ENCODE measurements at places on chromosomes 2 and 18.

DNA sequence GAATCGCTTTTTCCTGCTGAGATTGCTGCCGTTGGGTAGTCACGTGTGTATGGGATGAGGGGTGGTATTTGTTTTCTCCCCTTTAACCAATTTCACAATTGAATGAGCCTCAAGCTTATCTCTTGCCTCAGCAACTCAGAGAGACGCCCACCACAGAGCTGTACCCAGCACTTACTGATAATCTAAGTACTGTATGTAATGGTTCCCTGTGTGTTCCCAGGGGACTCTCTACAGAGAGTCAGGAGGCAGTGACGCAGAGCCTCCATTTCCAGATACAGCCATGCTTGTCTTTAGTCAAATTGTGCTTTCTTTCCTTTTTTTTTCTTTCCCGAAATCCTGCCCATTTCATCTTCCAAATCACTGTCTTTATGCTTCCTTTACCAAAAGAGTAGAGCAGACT, 1102.1 kb upstream of the KLHL29 start:
- no peak for DNase-seq

GRCh38 chr18:6174983-6175745, 239.5 kb downstream of the L3MBTL4 start:
- no peak for DNase-seq

DNA sequence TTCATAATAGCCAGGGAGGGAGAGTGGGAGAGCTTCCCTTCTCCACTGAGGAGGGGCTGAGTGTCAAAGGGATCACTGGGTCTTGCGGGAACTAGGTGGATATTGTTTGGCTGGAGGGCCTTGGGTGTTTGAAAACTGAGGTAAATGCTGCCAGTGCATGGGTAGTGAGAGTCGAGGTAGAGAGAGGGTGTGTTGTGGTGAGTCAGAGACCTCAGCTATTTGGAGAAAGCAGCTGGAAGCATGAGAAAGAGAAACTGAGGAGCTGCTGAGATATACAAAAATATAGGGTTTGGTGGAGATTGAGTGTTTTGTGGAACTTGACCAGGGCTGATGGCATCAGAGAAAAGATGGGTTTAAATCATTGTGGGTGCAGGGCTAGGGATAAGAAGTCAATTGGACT, 127.0 kb upstream of the CCDC195 start:
- DNase-seq = no peak

DNA sequence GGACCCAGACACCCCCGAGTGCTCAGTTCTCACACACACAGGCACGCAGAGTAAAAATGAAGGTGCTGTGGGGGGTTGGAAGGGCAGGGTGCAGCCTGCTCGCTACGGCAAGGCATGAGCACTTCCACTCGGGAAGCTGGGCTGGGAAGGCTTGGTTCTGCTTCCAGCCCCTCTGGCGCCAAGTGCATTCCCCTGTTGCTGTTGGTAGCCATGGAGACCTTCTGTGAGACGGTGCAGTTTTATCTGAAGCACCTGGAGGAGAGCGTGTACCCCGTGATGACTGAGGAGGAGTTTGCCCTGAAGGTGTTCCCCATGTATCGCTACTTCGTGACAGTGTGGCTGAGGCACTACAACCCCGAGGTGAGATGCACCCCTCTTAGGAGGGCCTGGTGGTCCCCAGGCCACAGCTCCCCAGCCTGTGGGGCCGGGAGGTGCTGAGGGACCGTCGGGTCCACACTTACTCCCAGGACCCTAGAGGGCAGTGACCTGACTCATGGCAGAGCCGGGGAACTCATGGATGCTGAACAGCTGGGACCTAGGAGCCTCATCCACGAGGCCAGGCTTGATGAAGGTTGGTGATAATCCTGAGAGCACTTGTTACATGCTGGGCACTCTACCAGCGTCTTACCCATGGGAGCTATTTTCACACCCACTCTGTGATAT, 15.5 kb downstream of the MROH2A start:
- DNase-seq = no peak

GRCh38 chr2:2542316-2542715, 211.2 kb upstream of the MYT1L start:
- DNase-seq = no peak

DNA sequence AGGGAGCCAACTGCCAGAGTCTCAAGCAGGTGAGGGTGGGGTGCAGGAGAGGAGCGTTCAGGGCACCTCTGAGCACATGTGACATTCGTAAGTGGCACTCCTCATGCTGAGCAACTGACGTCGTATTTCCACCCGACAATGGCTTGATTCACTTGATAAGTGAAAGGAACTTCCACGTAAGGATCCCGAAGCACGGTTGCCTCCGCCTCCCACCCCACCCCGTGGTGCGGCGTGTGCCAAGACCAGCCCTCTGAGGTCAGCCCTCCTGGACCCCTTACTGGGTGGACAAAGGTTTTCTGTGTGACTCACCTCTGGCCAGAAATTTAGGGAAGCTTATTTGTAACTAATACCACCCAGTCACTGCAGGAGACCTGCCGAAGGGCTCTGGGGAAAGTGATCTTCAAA, 59.9 kb downstream of the AGAP1 start:
- DNase-seq = no peak

DNA sequence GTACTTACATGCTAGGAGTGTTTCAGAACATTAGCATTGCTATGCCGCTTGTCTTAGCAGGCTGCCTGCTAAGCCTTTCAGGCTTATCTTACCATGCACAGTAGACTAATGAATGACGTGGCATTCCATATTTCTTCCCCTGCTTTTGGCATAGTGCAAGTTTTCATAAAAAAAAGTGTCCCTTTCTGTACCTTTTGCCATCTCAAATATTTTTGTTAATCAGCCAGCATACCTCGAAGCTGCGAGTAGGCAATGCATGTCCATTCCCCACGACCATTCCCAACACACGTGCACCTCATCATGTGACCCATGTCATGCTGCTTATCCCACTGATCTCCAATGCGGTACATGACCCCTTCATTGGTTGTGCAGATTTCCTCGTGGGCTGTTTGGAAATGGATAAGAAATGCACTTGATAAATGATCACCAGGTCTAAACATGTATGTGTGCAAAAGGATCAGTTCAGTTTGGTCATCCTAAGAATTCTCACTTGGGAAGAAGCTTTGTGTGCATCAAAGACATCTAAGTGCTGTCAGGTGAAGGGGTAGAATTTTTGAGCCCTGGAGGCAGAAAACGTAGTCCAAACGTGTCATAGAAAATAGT, 13.9 kb downstream of the FN1 start:
- DNase-seq = no peak

DNA sequence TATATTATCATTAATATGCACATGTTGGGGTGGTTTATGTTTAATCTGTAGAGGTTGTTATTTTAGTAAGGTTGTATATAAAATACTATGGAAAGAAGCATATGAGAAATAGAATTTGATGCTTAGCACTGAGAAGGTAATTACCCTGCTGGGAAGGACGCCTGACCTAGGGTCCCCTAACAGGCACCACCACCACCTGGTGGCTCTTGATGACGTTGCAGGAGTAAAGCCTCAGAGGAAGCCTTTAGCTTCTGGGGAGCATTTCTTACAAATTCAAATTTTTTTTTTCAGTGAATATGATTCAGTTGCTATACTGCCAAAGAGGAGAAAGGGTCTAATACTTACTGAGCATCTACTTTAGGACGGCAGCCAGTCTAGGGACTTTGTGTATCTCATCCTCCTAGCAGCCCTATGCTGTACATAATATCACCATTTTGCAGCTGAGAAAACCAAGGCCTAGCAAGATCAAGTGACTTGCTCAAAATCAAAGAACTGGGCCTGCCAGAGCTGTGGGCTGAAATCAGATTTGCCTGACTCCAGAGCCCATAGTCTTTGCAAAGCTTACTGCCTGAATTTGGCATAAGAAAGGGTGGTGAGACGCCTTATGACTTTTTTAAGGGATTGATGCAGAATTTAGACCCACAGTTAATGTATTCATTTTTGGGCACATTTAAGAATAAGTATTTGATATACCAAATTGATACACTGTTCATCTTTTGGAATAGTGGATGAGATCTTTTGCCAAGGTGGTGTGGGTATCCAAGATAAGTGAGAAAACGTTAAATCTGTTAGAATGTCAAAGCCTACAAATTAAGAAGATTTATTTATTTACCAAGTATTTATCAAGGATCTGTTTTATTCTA, 78.8 kb upstream of the GAREM1 start:
- no peak for DNase-seq

DNA sequence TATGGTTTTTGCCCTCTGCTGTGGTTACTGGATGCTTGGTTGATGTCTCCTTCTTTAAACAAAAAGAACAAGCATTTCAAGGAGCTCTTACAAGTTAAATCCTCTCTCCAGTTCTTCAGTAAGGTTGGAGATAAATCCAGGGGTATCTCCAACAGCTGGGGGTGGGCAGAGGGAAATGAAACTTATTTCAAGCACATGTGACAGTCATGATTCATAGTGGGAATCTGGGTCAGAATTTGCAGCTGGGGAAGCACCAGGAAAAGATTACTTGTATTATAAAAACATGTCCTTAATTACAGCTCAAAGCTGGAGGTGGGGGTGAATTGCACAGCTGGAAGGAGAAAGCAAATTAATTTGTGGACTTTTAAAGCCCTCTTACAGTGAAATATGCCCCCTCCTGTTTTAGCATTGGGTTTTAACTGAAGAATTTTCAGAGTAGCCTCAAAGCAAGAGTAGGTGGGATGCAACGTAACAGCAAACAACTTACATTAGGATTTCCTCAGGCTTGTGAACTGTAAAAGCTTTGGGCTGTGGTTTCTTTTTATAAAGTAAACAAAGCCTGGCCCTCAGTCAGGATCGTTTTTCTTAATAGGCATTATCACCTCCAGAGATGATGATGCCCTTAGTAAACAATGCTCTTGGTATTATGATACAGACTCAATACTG, 596.4 kb downstream of the NYAP2 start:
- no peak for DNase-seq

GRCh38 chr2:238571661-238572372, 145.1 kb downstream of the ASB1 start:
- DNase-seq = no peak

DNA sequence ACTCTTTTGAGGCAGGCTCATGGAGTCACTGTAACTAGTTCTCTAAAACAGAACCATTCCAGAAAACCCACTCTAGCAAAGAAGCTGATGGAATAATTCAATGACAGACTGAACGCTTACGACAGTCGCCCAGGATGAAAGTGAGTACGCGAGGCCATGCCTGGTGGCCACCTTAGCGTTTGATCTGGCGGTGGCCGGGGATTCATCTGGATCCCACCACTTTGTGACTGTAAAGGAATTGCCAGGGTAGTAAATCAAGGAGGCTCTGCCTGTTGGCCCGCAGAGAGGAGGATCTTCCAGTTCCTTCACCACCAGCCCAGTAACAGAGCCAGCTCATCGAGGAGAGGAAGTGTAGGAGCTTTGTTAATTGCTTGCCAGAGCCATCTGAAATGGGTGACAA, 34.6 kb downstream of the GREB1 start:
- DNase-seq = no peak

DNA sequence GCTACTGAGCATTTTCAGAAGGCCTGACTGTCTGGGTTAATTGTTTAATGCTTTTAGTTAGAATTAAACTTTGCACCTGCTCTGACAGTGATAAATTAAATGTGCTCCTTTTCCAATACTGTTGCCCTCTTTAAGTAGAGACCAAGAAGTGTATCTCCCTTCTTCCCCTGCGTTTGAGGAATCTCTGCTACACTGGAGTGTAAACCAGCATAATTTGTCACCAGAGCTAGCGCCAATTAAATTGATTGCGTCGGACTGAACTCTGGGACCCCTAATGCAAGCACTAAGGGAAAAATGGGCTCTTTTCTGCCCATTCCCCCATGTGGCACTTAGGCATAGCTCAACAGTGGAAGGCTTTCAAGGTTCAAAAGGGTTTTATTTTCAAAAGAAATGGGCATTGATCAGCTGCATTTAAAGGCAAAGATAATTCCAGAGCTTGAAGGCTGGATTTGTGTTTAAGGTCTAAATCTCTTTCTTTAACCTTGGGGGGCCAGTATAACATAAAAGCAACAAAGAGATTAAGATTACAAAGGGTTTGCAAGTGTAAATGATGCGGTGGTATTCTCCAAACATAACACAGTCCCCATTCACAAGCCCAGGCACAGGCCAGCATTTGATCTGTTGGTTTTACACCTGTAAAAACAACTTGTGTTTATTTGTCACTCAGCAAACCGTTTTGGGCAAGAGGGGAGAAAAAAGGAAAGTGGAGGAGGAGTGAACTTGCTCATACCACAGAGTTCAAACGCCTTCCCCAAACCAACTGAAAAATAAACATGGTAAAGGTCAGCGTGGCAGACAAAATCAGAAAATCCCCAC, 427.6 kb downstream of the BCL11A start:
- DNase-seq = no peak

DNA sequence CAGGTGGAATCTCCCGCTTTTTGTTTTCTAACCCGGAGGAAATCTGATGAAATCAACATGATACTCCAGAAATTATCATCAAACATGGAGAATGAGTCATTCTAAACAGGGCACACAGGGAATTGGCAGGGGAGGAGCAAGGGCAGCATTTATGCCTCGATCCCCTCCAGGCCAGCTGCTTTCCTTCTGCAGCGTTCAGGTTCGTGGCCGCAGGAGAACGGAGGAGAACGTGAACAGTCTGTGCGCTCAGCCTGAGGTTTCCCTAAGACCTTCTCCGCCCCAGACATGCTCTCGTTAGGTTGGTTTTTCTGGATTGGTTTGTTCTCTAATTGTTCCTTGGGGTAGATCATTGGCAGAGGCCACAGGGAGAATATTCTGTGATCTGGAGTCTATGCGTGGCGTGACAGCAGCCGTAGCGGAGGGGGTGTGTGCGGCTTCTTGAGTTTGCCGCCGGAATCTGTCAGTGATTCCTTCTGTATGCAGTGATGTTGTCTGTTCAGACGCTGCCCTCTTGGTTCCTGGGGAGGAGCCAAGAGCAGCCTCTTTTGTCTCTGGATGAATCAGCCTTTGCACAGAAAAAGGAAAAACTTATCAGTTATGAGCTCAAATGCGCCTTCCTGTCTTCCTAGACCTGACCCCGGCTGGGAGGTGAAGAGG, 75.9 kb downstream of the SH3BP4 start:
- DNase-seq = peak; percentile 76

- no peak for DNase-seq
Measured at GRCh38 chr18:44178476-44178875, 502.2 kb upstream of the SETBP1 start.

DNA sequence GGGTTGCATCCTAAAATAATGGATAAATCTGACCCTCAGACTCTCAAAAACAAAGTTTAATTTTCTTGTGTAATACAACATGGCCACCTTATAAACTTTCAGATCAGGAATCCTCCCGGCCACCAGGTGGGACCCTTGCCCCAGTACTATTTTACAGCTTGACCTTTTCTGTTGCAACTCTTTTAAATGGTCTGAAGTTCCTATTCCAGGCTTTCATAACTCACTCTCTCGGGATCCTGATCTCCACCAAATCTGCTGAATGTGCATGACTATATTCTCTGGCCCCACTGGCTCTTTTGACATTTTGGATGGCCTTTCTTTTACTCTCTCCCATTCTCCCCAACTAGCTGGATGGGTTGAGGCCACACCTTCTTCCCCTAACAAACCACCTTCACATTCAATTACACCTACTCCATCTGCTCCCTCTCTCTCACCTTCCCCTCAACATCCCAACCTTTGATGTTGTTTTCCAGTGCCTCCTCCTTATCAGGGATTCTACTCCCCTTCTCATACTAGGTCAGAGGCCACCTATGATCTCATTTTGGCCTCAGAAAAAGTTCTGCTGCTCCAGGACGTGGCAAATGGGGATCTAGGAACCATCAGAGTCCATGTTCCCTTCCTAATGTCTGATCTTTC, 70.8 kb downstream of the SESTD1 start:
- DNase-seq = no peak

Measured in GM04503 (cell line).